ENCODE measurements at places on chromosomes 4 and X.

DNA sequence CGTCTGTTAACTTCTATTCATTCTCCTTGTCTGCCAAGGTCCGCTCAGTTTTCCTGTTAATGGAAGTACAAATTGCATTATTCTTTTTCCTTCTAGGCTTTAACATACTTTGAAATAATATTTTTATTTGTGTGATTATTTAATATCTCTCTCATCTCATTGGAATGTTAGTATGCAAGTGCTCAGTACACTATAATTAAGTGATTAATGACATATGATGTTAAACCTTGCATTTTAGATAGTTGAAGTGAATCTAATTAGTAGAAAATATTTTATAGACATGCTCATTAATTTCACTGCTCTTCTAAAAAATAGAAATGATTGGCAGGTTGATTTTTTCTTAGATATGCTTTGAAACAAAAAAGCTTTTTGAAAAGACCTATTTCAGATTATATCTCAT lies 1079.8 kb downstream of the RAPGEF2 start:
- no peak for DNase-seq

- no peak for DNase-seq
Measured at GRCh38 chrX:150610043-150610442, 41.6 kb downstream of the MTM1 start.

- no peak for DNase-seq
Measured at GRCh38 chrX:10617999-10618351, 2.4 kb downstream of the MID1 start.

GRCh38 chr4:24089851-24090534 lies 200.1 kb upstream of the PPARGC1A start:
- DNase-seq: no peak

DNA sequence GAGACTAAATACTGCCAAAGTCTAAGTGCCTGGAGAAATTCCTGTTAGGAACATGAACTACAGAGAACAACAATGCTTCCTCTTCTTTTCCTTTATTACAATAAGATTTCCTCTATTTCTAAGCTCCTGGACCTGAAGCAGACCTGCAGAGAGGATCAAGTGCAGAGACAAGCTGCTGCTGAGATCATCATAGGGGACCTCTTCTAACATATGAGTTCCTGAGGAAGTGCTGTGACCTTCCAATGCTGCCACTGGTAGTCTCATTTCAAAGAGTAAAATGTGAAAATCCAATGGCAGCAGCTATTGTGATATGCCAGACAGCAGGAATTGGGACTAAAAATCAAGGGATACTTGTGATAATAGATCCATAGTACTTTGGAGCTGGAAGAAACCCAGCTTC lies 28.0 kb downstream of the CCNG2 start:
- peak; percentile 11 for DNase-seq

DNA sequence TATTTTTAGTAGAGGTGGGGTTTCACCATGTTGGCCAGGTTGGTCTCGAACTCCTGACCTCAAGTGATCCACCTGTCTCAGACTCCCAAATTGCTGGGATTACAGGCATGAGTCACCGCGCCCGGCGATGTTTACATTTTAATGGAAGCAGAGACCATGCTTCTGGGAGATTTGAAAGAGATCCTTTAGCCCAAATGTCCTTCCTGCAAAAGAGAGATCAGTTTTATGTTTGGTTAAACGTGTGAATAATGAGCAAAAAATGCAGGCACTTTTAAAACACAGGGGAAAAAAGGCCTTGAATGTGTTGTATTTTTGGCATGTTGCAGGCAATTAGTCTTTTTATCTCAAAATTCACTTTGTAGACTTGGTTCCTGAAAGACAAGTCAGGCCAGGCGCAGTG lies 95.8 kb upstream of the ELOVL6 start:
- no peak for DNase-seq

- DNase-seq: no peak
Measured at GRCh38 chr4:2287594-2287915, 25.6 kb upstream of the MXD4 start.

- DNase-seq: no peak
Measured at GRCh38 chrX:54495814-54496516, at the start of gene FGD1. Gene FGD1 (minus strand): TSS chrX:54496234. CDS start chrX:54495432, 802 bp downstream.

Measured in vagina (tissue), 2 donors.